T-helper 2 cell (primary cell): ENCODE measurements at places on chromosomes 1 and 21.

- no peak for DNase-seq
Observed at GRCh38 chr1:98387701-98388100, 273.8 kb upstream of the SNX7 start.

DNA sequence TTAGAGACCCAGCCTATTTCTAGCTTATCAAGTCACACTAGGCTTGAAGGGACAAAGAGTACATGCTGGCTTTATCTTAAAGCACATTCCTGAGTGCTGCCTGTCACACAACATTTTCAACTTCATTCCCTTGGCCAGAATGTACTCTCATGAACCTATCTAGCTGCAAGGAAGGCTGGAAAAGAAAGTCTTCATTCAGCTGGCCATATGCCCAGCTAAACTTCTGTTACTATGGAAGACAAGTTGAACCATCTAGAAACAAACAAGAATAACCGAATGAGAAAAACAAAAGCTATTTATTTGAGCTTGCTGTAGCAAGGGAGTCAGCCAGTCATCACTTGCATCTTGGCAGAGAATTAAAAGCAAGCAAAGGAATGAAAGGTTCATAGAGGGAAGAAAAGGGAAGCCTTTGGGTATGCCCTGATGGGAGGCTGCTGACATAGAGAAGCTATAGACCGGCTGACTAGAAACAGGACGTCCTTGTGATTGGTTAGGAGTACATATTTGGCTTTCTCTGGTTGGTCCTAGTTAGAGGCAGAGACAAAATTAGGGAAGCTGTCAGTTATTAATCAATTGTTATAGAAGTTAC, 108.4 kb downstream of the NEK7 start:
- DNase-seq: no peak

- DNase-seq: no peak
Observed at GRCh38 chr1:27469334-27469733, 20.6 kb downstream of the WASF2 start.

DNA sequence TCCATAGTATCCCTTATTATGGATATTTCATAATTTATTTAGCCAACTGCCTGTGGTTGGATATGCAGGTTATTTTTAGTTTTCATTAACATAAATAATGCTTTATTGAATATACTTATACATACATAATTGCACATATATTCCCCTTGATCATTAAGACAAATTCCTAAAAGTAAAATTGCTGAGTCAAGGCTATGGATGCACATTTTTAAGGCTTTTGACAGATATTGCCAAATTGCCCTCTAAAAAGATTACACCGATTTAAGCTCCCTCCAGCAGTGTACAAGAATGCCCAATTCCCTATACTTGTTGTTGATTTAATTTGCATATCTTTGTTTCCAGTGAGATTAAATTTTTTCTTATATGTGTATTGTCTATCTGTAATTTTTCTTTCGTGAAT, 176.7 kb downstream of the C1orf94 start:
- DNase-seq: no peak

DNA sequence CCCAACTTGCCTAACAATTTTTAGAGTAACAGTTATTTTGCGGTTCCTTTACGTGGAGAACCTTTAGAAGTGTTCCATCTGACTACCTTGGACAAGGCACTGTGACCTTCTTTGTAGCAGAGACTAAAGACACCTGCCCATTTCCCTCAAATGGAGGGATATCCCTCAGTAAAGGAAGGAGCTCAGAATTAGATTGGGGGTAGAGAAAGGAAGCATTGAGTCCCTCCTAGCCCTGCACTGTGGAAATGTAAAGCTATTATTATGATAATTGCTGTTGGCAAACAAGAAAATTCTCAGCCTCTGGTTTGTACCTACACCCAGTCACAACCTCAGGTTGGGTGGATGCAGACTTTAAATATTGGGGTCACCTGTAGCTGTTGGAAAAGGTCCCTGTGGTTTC, 72.6 kb upstream of the MACF1 start:
- DNase-seq: no peak
